ENCODE measurements at places on chromosomes 3 and 15.

DNA sequence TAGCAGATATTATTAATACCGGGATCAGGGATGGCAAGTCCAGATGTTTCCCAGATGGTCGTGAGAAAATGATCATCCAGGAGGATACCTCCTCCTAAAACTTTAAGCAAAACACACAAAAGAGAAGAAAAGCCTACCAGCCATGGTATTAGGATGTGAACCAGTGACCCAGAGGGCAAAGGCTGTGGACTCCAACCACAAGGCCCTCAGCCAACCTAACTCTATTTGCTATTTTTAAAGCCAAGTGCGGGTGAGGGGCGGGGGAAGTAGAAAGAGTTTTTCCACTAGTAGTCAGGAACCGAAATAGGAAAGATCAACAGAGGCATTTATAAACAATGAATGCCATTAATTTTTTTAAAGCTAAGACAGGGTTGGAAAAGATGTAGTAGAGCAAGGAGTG, 77.4 kb downstream of the STAC start:
- no peak for DNase-seq

DNA sequence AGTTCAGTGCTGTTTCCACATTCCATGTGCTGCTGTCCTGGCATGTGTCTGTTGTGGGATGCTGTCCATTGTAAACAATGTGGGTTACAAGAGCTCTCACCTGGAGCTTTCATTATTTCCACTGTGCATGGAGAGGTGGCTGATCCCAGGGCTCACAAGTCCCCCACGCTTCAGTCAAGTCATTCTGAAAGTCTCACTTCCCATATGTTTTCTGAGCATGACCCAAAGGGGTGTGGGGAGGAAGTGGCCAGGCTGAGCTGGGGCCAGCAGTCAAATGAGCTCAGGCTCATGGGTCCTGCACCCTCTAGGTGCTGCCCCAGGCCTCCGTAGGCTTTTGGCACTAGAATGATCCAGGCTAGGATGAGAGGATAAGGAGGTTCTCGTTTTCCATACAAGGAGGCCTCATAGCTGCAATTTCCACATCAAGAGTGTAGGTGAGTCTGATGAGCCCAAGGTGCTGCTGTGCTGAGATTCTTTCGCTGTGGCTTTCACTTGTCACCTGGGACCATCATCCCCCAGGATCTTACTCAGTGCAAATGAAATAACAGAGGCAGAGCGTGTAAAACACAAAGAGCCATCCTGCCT, 22.0 kb downstream of the STARD5 start:
- peak; percentile 50 for DNase-seq

DNA sequence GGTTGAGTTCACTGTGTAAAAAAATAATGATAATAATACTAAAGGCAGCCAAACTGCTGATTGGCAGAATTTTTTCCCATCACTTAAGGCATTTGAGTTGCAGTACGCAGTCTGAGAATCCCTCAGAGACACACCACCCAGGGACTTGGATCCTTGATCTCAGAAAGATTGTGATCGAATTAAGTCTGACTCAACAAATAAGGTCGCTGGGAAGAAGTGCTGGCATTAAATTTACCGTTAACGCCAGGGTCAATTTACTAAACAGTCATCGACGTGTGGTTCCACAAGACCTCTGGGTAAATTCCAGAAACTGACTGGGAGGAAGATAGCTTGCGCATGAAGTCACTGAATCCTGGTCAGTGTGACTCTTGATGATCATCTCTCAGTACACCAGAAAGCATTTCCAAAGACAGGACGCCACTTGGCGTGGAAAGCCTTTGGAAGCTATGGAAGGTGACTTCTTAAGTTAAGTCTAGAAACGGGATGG, 48.3 kb upstream of the CGNL1 start:
- no peak for DNase-seq

GRCh38 chr15:98537516-98538060, 110.8 kb upstream of the IGF1R start:
- DNase-seq = no peak

DNA sequence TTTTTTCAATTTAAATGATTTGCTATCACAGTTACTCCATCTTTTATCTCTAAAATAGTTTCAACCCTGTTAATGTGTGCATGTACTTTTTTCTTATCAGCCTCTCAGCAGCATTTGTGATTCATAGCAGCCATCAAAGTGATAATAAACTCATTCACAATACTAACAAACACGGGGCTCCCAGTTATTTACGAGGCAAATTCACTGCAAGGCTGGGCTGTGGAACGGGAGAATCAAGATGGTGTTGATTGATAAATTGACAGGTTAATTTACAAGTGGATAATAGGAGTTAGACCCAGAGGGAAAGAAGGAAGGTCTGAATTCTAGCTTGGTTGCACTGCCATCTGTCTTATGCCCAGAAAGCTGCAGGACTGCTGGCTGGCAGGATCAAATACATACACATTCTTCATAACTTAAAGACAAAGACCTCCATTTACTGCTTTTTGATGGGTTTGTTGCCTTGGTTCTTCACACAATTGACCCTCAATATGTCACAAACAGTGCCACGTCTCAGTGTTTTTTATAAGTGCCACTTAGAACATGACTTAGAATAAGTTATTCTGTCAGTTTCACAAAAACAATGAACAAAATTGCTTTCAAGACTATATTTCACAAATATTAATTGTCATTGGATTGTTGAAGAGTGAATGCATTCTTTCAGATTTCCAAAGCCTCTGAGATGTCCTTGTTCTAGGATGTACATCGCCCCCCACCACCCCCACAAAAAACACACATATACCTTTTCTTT, 562.8 kb downstream of the NR2F2 start:
- DNase-seq = no peak

GRCh38 chr15:77580996-77581682, 51.6 kb downstream of the LINGO1 start:
- DNase-seq = no peak

DNA sequence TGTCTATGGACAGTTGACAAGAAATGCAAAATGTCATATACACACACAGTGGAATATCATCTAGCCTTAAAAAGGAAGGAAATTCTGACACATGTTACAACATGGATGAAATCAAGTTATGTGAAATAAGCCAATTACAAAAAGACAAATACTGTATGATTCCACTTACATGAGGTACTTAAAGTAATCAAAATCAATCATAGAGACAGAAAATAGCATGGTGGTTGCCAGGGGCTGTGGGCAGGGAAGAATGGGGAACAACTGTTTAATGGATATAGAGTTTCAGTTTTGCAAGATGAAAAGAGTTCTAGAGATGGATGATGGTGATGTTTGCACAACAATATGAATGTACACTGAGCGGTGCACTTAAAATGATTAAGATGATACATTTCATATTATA, 613.8 kb upstream of the ZNF385D start:
- DNase-seq = no peak

DNA sequence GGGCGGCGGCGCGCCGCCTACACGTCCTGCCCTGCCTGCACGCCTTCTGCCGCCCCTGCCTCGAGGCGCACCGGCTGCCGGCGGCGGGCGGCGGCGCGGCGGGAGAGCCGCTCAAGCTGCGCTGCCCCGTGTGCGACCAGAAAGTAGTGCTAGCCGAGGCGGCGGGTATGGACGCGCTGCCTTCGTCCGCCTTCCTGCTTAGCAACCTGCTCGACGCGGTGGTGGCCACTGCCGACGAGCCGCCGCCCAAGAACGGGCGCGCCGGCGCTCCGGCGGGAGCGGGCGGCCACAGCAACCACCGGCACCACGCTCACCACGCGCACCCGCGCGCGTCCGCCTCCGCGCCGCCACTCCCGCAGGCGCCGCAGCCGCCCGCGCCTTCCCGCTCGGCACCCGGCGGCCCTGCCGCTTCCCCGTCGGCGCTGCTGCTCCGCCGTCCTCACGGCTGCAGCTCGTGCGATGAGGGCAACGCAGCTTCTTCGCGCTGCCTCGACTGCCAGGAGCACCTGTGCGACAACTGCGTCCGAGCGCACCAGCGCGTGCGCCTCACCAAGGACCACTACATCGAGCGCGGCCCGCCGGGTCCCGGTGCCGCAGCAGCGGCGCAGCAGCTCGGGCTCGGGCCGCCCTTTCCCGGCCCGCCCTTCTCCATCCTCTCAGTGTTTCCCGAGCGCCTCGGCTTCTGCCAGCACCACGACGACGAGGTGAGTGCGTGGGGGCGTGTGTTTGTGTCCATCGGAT, 602 bp downstream of the TRIM71 start:
- no peak for DNase-seq

DNA sequence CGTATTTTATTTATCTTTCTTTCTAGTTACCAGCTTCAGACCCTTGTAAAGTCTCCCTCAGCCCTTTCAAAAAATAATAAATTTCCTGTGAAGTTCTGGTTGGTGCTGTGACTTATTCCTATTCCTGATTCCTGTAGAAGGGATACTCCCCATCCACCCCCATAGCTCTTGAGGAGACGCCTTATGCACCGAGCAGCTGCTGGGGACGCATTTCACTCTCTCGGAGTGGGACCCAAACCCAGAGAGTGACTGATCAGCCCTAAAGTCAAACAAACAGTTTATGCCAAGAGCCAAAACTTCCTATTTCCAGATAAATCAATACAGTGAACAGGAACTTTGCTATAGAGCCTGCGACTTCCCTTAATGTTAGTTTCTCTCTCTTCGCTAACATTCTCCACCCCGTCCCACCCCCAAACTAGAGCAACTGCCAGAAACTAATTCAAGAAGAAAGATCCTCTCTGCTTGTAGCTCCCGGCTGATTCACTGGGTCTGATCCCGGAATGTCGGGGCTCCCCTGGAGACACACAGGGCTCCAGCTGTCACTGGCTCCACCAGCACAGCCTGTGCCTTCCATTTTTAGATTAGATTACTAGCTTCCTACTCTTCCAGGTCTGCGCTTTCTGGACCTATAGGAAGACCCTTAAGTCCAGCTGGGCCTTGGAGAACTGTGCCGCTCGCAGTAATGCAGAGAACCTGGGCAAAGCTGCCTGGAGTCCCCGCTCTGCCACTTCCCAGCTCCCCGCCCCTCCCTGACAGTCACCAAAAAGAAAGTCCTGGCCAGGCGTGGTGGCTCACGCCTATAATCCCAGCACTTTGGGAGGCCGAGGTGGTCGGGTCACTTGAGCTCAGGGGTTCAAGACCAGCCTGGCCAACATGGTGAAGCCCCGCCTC, 45.2 kb downstream of the KLHL25 start:
- DNase-seq = no peak

DNA sequence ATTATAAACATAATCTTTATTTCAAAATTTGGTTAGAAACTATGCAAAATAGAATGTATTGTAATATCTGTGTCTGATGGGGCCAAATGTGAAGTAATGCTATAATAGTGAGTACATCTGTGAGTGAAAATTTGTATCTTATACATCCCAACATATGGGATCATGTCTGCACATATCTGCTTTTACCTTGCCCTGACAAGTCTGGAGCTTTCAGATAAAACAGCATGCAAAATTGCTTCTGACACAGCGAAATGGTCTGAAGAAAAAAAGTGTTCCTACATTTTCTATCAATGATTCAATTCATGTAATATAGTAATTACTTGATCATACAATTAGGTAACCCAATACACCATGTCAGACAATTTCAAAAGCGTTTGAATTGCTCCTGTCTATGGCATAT, 58.1 kb upstream of the P3H2 start:
- DNase-seq = no peak

DNA sequence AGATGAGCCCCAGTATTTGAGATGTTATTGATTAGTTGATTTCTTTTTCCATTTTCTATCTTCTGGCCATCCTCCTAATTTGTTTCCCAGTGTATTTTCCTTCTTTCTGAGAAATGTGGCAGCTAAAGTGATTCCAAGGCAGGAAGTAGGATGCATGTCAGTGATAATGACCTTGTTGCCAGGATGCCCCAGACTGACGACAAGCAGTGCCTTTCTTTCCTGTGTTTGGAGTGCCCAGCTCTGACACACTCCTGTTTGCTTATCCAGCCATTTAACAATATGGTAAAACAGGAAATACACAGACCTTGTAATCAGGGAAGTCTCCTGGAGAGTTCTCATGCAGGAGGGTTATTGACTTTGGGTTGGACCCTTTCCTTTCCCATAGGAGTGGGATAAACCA, 20.4 kb downstream of the TMOD2 start:
- no peak for DNase-seq

DNA sequence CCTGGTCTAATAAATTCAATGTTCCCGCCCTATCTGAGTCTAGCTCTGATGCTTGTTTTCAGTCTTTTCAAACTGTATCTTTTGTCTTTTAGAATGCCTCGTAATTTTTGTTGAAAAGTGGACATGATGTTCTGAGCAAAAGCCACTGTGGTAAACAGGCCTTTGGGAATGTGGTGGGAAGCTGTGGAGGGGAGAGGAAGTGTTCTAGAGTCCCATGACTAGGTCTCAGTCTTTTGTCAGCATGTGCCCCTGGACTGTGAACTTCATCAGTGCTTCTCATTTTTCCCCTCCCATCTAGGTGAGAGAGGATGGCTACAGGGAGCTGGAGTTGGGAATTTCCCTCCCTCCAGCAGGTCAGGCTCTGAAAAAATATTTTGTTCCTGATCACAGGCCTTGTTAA, 33.7 kb downstream of the SUSD5 start:
- no peak for DNase-seq

GRCh38 chr3:29152379-29152778, 128.5 kb upstream of the RBMS3 start:
- no peak for DNase-seq

DNA sequence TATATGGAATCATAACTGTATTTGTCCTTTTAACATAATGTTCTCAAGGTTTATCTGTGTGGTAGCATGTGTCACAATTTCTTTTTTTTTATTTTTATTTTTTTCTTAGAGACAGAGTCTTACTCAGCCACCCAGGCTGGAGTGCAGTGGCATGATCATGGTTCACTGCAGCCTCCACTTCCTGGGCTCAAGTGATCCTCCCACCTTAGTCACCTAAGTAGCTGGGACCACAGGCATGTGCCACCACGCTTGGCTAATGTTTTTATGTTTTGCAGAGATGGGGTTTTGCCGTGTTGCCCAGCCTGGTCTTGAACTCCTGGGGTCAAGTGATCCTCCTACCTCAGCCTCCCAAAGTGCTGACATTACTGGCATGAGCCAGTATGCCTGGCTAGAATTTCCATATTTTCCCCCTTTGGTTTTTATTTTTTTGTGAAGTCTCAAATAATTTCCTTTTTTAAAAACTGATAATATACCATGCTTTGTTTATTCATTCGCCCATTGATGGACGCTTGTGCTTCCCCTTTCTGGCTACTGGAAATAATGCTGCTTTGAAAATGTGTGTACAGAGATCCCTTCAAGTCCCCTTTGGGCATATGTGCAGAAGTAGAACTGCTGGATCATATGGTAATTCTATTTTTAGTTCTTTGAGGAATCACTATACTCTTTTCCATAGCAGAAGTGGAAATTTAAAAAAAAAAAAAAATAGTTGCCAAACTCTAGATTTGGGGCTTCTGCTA, 28.4 kb downstream of the TMEM40 start:
- no peak for DNase-seq

DNA sequence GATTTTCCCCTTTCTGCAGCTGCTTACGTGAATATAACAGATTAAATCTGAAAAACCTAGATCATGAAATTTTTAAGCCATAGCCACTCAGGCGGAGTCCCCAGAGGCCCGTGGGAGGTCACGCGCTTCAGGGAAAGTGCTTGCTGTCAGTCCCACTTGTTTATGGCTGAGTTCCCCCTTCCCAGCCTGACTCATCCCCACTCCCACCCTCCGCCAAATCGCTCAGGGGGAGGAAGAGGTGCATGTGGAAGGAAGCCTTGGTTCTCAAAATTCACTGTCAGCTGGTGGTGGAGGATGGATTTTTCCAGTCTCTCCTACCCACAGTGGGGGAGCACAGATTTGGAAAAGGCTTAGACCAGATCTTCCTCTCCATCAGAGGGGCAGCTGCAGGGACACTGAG, 67.4 kb downstream of the CORO2B start:
- DNase-seq = no peak

- no peak for DNase-seq
Observed at GRCh38 chr15:98525661-98526001, 122.7 kb upstream of the IGF1R start.

GRCh38 chr3:28198161-28198560, 43.3 kb upstream of the CMC1 start:
- no peak for DNase-seq
